Skin of body (tissue), 3 donors: ENCODE measurements at places on chromosomes 6 and 20. TPM values are rescaled to one million over a fixed set of nuclear protein-coding genes. Genes with fewer than 3 reads are reported as not detected.

The UNC5CL gene
- total RNA-seq: 0.30 TPM

GRCh38 chr6:88997327-88997726 lies 33.9 kb upstream of the RNGTT start:
- DNase-seq: no peak

The FILIP1 gene
- 7.9 TPM for total RNA-seq

DNA sequence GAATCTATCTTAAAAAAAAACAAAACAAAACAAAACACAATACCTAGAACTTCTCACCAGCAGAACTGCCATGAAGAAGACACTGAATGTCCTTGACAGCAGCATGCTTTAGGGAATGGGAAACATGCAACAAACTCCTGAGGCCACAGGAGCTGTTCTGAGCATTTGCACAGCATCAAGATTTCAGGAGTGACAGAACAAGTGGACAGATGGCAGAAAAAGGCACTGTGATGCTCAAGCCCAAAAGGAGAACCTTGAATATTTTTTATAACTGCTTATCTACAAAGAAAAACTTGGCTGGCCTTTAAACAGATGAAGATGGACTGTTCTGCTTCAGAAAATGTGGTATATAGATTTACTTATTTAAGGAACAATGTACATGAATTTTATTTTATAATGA lies 158.9 kb downstream of the RALGAPA2 start:
- DNase-seq: no peak

GRCh38 chr6:72741083-72741482 lies 119.2 kb downstream of the KCNQ5 start:
- no peak for DNase-seq

GRCh38 chr6:15913573-15913972 lies 215.3 kb upstream of the MYLIP start:
- DNase-seq: no peak

GRCh38 chr6:17165383-17165782 lies 63.5 kb downstream of the STMND1 start:
- DNase-seq: no peak

- no peak for DNase-seq
Observed at GRCh38 chr6:155228546-155229166, 35.2 kb upstream of the CLDN20 start.

DNA sequence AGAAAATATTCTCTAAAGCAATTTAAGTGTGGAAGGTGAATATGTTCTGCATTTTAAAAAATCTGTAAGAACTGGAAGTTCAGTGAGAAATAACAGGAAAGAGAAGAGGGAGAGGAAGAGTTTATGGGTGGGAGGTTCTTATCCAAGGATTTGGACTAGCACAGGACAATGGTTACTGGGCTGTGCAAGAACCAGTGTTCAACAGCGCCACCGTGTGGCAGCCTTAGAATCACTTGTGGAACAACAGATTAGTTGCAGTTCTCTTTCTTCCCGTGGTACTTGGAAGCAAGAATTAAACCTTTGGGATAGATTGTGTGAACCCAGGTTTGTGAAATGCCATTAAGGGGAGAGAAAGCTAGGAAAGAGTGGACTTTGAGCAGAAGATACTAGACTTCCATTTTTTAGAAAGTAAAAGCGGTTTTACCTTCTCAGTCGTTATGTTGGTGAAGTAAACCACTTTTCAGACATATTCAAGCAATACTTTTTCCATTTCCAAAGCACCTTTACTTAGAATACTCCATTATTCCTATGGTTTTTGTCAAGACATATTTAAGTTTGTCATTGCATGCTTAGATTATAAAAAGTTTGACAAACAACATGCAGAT lies 436.7 kb downstream of the RNF144B start:
- no peak for DNase-seq

GRCh38 chr20:11642866-11643265 lies 274.8 kb upstream of the BTBD3 start:
- DNase-seq: no peak

The RTN4IP1 gene
- 4.1 TPM for total RNA-seq

- no peak for DNase-seq
Observed at GRCh38 chr6:157402996-157403685, 22.2 kb downstream of the ZDHHC14 start.

The TSPO2 gene
- total RNA-seq: 0.79 TPM

DNA sequence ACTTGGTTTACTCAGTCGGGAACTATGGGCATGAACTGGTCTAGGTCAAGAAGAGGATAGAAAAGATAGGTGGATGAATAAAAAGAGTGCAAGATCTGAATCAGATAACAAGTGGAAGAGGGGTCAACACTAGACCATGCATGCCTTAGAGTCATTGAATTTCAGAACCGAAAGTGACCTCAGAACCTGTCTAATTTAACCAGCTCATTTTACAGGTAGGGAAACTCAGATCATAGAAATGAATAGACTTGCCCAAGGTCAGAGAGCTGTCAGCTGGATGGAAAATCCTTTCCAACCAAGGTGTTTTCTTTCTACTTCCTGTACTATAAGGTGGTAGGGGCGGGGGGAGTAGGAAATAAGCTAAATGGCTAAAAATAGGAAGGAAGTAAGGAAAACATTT lies 121.4 kb upstream of the ADGRF1 start:
- DNase-seq: no peak

The LAMA5 gene
- 44.2 TPM for total RNA-seq

The ACTL10 gene
- 0.49 TPM for total RNA-seq

- DNase-seq: no peak
Observed at GRCh38 chr20:24528583-24529368, 59.3 kb downstream of the SYNDIG1 start.

The PHACTR3 gene
- 6.9 TPM for total RNA-seq

The NKX2-2 gene
- not detected for total RNA-seq

DNA sequence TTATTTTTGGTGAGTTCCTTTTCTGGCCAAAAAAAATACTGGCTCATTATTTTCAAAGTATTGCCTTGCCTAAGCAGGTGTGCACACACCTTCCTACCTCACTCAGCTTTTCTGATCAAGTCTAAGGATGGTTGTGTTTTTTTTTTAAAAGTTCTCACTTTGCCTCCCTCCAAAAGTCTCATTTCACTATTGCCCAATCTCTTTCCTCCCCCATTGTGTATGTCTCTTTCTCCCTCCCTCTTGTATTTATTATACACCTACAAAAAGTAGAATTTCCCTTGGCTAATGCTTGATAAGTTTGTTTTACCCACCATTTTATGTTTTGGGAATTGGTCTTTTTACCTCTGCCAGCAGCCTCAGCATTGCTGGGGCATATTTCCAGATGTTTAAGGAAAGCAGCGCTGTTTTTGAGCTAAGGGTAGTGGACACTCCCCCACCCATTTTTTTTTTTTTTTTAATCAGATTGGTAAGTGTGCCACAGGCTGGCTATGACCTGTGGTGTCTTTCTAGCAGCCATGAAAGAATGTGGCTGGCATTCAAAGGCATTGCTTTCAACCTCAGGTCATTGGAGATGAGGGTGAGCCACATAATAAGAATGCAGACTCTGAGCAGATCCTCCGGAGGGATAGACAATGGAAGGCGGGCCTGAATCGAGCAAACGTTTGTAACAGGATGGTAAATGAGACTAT lies 668.6 kb downstream of the UTRN start:
- DNase-seq: no peak
